HT-29 (cell line): ENCODE measurements at places on chromosomes 16 and 17.

DNA sequence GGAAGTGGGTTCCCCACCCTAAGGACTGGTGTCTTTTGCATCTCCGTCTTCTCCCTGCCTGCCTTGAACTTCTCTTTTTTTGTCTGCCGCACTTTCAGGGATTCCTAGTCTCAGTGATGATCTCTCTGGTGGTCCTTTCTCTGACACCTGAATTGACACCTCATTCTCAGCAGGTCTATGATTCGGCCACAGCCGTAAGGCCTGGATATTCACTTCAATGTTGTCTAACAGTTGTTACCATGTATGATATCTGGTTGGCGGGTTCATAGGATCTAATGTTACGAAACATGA, 25.1 kb upstream of the SLC47A1 start:
- no peak for DNase-seq

DNA sequence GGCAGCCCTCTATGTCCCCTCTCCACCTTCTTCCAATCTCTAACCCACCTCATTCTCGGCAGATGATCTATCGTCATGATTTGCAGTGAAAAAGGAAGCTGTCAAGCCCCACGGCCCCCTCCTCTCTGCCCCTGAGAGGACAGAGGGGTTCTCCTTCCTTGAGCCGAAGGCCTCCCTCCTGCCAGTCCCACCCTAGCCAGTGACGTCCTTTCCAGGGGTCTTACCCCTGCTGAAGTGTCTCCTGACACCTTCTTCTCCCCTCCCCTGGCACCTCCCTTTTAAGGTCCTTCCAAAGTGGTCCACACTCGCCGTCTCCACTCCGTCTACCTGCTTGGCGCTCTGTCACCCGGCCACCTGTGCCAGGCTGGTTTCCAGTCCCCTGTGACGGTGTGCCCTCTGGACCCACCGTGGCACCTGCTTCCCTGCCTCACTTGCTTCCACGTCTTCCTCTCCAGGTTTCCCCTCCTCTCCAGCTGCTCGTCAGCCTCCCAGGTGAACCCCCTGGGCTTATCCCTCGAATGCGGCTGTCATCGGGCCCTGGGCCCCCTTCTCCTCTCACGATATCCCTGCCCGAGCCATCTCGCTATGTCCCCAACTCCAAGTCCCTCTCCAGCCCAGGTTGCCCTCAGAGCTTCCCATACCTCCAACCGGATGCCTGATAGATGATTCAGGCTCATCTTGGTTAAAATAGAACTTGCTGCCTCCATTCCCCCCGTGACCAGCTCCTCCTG, 5.7 kb downstream of the CCDC102A start:
- DNase-seq, result no peak

GRCh38 chr16:91484-91883, 13.5 kb downstream of the MPG start:
- no peak for DNase-seq

DNA sequence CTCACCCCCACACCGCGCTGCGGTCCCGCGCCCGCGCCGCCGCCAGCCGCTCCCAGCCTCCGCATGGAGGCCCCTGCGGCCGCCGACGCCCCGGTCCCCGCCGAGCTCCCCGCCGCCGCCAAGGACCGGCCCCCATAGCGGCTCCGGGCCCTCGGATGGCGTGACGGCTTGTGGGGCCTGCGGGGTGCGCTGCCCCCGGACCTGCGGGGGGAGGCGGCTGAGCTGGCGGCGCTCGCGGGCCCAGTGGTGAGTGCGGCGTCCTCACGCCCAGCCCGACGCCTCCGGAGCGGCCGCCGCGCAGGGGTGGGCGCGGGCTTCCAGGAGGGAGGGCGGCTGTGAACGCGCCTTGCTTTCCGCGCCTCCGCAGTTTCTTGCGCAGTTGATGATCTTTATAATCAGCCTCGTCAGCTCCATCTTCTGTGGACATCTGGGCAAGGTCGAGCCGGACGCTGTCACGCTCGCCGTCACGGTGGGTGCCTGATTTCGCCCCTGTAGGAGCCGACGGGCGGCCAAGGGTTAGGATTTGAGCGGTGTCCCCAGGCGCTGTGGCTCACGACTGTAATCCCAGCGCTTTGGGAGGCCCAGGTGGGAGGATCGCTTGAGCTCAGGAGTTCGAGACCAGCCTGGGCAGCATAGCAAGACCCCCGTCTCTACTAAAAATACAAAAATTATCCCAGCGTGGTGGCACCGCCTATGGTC, 46.4 kb downstream of the SLC47A1 start:
- DNase-seq, result no peak

DNA sequence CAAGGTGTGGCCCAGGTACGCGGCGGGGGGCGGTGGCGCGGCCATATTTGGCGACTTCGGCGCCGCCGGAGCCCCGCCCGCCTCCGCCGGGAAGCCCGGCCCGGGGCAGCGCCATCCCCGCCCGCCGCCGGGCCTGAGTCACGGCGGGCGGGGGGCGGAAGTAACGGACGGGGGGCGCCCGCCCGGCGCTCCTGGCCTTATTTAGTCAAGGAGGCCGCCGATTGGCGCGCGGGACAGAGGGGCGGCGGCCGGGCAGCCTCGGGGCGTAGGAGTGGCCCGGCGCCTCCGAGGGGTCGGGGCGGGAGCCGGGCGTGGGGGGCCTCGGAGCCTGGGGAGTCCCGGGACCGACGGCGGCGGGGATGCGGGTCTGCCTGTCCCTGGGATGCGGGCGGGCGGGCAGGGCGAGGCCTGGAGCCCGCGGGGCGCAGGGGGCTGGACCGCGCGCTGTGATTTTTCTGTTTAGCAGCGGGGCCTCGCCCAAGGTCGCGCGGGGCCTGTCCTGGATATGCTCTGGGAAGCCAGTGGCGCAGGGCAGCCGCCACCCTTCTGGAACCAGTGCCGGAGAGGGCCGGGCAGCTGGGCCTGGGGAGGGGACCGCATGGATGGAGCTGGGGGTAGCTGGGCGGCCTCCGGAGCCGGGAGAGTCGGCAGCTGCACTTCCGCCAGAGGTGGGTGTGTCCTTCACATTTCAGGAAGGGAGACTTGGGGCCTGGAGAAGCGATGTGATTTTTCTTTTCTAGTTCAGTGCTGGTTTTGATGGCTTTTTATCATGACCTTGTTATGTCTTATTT, 2.3 kb upstream of the ACTG1 start:
- DNase-seq, result peak; percentile 75

DNA sequence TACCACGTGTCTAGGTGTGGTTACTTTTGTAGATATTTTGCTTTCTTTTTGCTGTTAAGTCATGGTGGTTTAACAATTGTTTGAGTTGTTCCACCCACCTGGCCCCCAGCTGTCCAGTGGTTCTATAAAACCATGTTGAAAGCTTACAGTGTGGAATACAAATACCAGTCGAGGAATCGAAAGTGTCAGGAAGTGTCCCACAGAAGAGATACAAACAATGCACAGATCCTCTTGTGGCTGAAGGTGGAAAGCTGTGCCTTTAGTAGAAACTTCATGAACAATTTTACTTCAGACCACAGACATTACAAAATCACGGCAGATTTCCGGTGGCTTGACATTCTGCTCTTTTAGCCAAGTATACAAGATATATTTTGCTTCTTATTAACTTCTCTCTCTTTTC, 782.4 kb upstream of the SOX9 start:
- DNase-seq, result peak; percentile 13

- no peak for DNase-seq
These were observed 10.0 kb downstream of the CMC2 start for GRCh38 chr16:80996688-80997138.

DNA sequence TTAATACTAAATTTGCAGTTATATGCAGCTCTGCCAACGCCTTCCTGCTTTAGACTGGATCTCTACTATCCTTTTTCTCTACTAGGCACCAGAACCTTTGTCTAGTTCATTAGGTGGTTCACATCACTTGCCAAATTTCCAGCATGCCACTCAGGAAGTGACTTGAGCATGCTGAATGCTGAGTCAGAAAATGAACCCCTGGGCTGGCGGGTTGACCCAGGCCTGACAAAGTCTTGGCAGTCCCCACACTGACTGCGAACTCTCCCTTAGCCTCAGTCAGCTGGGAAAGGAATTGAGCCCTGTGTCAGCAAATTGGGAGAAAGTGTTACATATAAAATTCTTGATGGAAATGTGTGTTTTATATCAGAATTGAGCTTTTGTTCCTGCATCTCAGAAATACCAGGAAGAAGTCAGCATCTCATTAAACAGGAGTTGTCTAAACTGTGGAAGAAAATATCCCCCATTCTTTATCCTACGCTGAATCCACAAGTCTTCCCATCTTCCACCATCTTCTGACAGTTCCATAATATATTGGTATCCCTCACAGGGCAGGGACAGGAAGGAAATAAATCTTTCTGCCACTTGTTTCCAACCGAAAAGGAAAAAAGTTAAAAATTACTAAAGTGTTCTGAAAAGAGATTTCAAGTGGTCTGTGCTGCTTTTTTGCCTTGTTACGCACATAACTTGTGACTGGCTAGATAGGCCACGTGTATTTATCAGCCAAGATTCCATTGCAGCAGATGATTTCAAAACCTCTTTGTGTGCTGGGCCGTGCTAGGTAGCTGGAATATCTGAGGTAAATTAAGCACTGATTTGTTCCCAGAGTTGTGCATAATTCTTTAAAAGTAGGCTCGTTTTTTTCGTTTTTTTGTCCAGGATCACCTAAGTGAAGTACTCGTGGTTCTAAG, 16.7 kb upstream of the SLC12A3 start:
- DNase-seq, result no peak

DNA sequence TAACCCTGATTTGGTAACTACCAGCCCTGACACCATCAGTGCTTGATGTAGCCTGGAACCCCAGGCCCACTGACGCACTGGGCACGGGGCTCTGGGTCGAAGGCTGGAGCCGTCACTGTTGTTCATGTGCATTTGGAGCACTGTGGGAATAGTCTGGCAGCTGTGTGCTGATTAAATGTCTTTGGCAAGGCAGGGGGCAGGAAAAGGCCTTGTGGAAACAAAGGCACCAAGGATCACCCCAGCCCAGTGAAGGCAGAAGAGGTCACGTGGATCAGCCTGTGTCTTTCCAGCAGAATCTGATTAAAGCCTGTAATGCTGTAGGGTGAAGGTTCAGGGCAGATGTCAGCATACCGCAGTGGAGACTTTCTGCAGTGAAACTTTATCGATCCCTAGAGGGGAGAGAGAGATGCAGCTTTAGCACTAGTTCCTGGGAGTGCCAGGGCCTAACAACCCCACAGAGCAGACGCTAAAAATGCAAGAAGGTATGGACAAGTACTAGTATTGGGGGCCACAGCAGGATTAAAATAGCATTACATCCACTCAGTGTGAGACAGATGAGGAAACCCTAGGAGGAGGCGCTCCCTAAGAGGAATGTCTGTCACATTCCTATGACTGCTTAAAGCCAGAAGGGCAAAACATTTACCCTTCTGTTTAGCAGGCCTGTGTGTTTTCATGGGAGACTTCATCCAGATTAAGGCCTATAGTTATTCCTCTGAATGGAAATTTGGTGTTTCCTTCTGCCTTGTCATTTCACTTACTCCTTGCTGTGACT, 9.7 kb downstream of the ZNHIT3 start:
- no peak for DNase-seq

DNA sequence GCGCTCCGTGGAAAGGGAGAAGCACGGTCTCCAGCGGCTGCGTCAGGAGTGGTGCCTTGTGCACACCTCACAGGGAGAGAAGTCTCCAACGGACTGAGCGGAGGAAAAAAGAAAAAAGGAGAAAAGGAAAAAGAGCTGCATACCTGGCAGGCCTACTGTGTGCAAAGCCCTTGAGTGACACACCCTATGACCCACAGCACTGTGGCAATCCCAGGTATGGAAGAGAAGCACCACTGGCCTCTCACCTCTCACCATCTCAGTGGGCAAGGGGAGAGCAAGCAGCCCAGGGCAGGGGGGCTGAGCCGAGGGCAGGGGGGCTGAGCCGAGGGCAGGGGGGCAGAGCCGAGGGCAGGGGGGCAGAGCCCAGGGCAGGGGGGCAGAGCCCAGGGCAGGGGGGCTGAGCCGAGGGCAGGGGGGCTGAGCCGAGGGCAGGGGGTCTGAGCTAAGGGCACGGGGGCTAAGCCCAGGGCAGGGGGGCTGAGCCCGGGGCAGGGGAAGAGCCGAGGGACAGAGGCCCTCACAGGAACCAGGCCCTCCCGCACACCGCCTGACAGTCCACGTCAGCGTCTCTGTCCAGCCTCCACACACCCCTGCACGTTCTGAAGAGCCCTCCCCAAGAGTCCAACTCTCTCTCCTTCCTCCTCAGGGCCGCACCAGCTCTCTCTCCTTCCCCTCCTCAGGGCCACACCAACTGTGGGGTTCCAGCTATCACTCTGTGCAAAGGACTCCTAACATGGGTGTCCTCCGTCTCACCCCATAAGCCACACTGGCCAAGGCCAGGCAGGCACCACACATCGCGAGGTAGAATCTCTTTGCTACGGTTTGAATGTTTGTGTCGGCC, 105.8 kb downstream of the ZNF778 start:
- no peak for DNase-seq

- no peak for DNase-seq
These were observed 926 bp downstream of the MYH10 start for GRCh38 chr17:8629371-8630226.
